ENCODE measurements at places on chromosomes 12 and 14. TPM values are rescaled to one million over a fixed set of nuclear protein-coding genes. Genes with fewer than 3 reads are reported as not detected.

DNA sequence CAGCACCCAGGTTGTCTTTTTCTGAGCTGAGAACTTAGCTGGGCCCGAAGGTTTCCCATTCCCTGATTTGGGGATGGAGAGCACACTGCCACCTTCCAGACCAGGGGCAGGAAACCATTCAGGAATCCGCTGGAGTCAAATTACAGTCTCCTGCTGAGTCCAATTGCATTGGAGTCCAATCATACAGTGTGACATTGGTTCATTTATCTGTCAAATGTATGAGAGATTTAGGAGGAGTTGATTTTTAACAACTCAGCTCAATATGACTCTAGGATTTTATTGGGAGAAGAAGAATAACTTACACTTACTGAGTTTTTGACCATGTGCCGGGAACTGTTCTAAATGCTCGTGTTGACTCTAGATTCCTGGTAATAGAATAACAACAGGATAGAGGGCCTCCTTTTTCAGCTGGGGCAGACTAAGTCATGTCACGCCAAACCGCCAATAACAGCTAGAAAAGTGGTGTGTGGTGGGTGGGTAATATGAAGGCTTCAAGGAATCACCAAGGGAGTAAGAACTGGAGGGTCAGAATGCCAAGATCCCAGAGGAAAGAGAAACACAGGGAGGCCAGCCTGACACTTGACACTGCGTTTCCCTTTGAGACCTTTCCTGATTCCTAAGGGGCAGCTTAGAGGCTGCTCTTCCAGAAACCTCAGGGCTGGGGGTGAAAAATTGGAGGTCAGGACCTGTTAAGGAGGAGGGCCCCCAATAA lies 11.5 kb downstream of the SYNDIG1L start:
- DNase-seq = no peak

- no peak for DNase-seq
Observed at GRCh38 chr12:50271724-50272247, 11.5 kb downstream of the LIMA1 start.

DNA sequence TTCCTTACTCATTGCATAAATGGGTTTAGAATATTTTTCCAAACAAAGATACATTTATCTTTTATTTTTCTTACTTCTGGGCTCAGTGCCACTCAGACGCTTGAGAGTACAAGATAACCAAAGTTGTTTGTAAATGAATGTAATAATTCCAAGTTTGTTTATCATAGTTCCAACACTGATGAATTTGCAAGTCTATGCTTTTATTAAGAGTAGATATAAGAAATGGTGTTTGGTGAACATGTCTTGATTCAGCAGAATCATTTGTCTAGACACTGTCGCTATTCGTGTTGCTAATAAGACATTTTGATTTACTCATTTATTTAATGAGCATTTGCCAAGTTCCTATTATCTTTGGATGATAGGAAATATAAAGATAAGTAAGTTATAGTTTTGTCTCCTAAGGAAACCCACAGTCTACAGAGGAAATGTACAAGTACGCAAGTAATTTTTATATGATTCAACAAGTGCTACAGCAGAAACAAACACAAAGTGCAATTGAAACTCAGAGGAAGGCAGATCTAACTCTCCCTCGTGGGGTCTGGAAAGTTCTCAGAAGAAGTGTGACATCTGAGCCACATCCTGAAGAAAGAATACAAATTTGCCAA lies 132.8 kb upstream of the FSCB start:
- no peak for DNase-seq

- no peak for DNase-seq
Observed at GRCh38 chr12:66320996-66321395, 18.7 kb downstream of the HELB start.

- DNase-seq = no peak
Observed at GRCh38 chr12:65500091-65500900, 221.8 kb downstream of the MSRB3 start.

- DNase-seq = no peak
Observed at GRCh38 chr12:60251091-60251490, 655.3 kb downstream of the SLC16A7 start.

- no peak for DNase-seq
Observed at GRCh38 chr14:75928690-75929181, 53.1 kb downstream of the TGFB3 start.

GRCh38 chr14:72722201-72722785 lies 171.6 kb downstream of the DPF3 start:
- no peak for DNase-seq

DNA sequence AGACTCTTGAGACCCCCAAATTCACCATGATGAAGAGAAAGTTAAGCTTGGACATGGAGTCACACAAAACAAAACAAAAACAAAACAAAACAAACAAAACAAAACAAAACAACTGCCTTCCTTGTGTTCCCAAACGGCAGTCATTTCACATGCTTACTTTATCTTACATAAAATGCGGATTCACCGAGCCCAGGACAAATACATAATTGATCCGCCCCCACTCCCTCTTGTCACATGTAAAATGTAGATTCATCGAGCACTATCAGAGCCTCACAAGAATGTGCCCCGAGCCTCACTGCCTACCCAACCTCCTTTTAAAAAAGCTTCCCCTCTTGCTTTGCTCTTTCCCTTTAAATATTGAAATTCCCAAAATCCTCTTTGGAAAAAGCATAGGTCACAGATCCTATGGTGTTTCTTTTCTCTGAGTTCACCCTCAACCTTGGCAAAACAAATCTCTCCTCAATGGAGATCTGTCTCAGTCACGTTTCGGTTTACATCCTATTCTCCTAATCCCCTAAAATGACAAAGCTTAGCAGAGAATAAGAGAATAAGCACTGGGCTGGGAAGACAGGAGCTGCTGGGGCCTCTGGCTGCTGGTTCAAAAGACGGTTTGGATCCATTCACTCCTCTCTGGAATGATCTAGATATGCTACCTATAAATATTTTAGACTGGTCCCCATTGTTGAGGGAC lies 83.7 kb downstream of the NINJ2 start:
- no peak for DNase-seq

DNA sequence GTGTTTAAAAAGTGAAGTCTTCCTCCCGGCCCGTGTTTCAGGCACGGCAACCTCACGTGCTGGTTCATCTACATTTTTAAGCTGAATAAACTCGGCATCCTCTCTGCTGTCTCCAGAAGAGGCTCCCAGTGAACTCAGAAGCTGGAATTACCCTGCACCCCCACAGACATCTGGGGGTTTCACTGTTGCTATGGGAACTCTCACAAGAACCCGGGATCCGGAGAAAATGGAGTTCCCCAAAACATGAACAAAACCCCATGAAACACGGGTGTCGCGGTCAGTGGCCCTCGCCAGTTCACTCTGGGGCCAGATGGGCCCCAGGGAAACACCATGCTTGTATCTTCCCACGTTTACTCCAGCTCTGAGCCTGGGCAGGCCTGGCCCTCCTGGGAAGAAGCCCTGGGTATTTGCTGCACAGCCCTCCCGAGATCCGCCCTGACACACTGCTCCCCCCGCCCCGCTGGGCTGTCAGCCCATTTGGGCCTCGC lies 143.7 kb downstream of the PIWIL1 start:
- DNase-seq = no peak

DNA sequence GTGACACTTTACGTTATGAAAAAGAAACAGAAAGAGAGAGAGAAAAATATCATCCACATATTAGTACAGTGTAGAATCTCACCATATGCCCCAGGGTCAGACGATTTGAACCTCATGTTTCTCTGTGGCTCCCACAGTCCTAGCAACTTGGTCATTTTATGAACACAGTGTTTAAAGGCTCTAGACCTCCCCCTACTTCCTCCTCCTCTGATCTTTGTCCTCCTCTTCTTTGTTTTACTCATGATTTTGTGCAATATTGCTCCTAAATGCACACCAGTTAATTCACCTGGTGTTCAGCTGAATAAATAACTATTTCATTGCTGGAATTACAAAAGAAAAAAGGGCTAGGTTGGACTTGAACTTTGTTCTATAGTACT lies 18.2 kb downstream of the GLT1D1 start:
- no peak for DNase-seq

SLCO1B3 gene
- not detected for total RNA-seq

RAB35 gene
- 62.4 TPM for total RNA-seq

KITLG gene
- 9.6 TPM for total RNA-seq

BIN2 gene
- total RNA-seq = 14.4 TPM

All from mesenteric fat pad (tissue), 1 donor.